GM12892 (cell line): ENCODE measurements at places on chromosomes 13 and 19.

DNA sequence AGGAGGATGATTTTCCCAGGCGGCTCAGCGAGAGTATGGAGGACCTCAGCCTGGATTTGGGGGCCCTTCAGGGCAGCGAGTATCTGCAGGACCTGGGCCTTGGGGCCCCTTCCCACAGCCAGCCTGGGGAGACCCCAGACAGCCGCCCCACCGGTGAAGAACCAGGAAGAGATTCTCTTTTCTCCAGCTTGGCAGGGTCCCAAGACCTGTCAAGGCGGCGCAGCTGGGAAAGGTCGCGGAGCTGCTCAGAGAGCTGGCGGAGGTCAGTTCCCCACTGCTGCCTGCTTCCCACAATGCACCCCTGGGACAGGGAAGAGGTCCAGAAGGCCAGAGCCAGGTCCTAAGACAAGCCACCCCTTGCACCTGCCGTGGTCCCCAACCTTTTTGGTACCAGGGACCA is 24.1 kb downstream of the ARHGEF18 start:
- DNase-seq = no peak

DNA sequence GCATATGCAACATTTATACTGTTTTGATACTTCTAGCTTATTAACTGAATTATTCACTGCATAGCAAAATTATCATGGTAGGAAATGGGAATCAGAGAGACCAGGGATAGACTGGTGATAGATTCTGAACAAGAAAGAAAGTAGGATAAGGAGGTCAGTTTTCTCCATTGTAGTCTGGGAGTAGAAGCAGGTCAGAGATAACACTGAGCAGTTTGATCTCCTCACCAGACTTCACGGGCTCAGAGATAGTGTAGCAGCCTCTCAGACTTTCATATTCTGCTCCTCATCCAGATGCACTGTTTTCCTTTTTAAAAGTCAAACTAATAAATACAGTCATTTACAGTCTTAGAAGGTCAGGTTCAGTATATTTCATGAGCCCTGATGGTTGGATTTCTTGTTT is 56.0 kb upstream of the MYO16 start:
- DNase-seq = no peak

DNA sequence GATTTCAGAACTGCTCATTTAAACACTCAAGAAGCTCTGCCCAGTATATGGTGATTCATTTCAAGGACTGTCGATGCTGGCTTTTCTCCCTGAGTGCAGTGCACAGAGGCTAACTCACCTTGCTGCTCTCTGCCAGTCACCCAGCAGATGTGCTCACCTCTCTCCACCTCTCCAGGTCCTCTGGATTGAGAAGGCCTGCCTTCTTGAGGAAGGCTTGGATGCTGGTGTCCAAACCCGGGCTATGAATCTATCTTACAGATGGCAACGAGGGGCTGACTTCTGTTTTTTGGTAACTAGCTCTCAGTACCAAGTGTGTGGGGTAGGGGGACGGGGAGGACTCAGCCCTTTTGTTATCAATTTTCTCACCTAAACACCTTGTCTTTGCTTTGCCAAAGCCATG is 47.6 kb downstream of the TEX29 start:
- DNase-seq = no peak

GRCh38 chr13:99251921-99252320 is 6.3 kb downstream of the GPR18 start:
- DNase-seq = no peak

DNA sequence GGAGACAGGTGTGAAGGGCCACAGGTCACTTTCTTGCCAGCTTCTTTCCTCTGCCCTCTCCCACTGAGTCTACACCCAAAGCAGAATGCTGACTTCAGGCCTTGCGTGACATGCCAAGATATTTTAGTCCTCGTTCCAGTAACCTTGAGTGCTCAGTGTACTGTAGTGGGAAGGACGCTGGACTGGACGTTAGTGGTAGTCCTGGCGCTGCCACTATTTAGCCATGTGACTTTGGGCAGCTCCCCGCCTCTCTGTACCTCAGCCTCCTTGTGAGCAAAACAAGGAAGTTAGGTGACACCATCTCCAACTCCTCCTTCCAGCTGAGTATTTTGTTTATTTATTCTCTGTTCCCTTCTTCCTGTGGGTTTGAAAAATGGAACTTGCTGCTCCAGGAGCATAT is 86.1 kb downstream of the FRY start:
- DNase-seq = no peak

DNA sequence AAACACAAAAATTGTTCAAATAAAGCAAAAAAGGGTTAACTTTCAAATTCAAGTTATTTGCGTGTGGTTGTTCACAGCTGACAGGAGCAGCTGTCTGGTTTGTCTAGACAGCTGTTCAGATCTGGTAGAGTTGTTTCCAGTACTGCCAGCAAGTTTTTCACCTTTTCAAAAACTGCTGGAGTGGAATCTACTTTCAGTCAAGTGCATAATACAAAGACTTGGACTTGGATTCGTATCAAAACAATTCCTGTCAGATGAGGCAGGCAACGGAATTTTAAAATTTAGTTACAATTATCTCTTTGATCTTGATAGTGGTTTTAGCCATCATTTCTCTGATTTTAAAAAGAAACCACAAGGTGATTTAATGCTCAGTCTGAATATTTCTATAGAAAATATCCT is 51.7 kb upstream of the EEF1AKMT1 start:
- DNase-seq = no peak

GRCh38 chr19:13964776-13965175 is 12.5 kb downstream of the DCAF15 start:
- DNase-seq = no peak

GRCh38 chr13:20049558-20050473 is 91.3 kb downstream of the ZMYM2 start:
- no peak for DNase-seq

DNA sequence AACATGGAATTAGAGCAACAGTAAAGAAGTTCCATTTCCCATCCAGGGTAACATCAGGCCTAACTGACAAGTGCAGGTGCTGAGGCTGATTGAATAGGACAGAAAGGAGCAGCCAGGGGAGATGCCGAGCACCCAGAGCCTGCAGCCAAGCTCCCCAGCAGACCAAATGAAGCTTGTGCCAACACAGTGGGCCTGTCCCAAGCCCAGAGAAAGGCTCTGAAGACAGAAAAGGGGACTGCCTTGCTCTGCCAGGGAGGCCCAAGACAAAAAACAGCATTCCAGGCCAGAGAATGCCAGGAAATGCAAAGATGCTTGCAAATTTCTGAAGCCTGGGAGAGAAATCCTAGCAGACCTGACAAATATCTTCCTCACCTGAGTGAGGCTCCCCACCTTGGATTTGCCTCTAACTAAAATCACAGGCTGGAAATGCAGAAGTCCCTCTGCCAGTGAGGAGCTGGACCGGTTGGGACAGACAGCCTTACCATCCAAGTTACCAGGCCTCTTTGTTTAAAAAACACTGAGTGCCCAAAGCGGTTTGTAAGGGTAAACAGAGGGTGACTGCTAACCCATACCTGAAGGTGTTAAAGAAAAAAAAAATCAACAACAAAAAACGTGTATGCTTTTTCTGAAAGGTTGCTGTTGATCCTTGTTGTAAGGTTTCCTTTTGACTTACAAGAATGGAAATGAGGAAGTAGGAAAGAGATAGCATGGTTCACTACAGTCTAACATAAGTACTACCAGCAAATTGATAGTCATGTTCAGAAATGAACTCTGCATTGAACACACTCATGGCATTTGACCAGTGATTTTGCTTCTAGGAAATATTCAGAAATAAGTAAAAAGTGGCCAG is 11.8 kb upstream of the HMGB1 start:
- no peak for DNase-seq

DNA sequence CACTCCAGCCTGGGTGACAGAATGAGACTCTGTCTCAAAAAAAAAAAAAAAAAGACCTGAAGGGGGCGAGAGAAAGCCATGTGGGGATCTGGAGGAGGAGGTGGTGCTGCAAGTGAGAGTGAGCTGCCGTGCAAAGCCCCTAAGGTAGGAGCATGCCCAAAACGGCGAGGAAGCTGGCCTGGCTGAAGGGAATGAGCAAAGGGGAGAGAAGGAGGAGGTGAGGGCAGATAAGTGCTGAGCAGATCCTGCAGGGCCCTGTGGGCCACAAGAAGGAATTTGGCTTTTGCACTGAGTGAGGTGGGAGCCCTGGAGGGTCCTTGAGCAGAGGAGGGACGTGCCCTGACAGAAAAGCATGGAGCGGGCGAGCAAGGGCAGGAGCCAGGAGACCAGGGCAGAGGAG is 19.4 kb upstream of the ADGRE5 start:
- DNase-seq = no peak

DNA sequence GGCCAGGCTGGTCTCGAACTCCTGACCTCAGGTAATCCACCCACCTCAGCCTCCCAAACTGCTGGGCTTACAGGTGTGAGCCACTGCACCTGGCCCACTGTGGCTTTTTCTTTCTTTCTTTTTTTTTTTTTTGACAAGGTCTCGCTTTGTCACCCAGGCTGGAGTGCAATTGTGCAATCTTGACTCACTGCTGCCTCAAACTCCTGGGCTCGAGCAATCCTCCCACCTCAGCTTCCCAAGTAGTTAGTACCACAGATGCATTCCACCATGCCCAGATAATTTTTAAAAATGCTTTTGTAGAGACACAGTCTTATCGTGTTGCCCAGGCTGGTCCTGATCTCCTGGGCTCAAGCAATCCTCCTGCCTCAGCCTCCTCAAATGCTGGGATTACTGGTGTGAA is 12.1 kb upstream of the FCGBP start:
- no peak for DNase-seq

DNA sequence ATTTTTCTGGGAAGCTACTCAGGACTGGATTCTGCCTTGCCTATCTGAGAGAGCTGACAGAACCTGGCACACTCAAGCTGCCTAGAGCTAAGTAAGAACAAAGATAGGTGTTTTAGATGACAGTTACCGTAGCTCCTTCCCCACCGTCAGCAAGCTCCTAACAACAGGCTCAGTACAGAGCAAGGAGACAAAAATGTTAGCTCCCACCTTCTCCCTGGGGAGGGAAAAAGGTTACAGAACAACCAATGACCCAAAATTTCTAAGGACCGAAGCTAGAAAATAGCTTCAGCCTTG is 1058.2 kb upstream of the PCDH20 start:
- no peak for DNase-seq

GRCh38 chr13:27257233-27257568 is 5.8 kb downstream of the RPL21 start:
- no peak for DNase-seq

GRCh38 chr13:91622778-91623550 is 224.5 kb downstream of the GPC5 start:
- DNase-seq = no peak

DNA sequence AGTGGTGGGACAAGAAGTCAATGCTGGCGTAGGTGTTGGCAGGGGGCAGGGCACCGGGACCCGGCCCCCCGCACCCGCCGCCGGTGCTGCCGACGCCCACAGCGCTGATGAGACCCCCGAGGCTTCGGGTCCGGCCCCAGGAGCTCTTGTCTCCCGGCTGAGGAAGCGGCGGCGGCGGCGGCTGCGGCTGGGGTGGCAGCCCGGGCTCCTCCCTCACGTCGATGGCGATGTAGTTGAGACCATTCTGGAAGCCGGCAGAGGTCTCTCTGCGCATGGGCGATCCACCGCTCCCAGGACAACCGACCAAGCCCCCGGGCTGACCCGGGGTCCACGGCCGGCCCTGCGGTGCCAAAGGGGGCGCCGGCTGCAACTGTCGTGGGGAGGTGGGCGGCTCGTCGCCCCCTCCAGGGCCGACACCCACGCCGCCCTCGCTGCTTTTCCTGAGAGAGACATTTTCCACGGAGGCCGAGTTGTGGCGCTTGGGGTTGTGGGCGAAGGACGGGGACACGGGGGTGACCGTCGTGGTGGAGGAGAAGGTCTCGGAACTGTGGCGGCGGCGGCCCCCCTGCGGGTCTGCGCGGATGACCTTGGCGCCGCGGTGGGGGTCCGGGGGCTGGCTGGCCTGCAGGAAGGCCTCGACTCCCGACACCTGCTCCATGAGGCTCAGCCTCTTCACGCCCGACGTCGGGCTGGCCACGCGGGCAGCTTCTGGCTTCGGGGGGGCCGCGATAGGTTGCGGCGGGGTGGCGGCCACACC is 4.1 kb downstream of the IRS2 start:
- no peak for DNase-seq

- DNase-seq = no peak
These were observed 9.7 kb upstream of the HSH2D start for GRCh38 chr19:16133818-16134217.
